ENCODE measurements at places on chromosomes 2 and 18.
A peak's percentile ranks its signal among the peaks of the same experiment; 100 is the strongest.

DNA sequence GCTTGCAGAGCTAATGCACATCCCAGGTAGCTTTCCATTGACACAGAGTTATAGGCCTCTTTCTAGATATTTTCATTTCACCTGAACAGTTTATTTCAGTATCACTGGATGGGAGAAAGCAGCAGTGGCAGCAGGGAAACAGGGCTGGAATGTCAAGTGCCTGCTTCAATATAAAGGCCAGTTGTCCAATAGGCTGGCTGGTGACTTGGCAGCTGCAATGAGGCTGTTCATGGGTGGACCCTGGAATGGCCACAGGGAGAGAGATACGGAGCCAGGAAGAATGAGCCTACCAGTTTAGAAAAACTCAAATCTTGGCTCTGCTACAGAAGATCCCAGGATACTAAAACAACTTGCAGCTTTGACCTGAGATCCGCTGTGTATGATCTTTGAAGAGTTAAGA, 185.0 kb downstream of the BCL11A start:
- no peak for DNase-seq

- no peak for DNase-seq
These were observed 42.1 kb downstream of the CALCRL start for GRCh38 chr2:187405921-187406320.

DNA sequence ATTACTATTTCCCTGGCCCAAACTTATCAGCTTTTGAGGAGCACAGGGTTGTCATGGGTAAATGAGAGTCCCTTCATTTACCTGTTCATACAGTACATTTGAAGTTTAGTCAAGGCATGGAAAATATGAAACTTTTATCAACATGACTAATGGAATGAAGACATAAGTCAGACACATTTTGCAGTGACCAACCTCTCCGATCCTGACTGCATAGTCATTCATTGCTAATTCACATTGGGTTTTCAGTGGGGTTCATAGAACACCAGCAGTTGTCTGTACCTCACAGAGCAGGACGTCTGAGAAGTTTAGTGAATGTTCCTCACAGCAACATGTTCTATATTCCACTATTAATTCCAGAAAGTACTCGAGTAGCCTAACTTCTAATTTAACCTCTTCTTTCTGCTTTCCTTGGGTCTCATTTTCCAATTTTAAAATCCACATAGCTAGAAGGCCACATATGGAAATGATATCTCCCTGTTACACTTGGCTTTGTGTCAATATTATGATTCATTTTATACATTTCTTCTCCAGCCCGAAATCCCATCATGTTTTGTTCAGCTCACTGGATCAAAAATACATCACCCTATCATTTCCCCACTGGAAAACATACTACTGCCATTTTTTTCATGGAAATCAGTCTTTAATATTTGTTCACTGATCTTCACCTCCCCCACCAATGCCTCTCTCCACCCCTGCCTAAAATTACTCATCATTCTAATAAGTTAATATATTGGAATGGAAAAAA, 65.9 kb downstream of the CDH20 start:
- no peak for DNase-seq

- DNase-seq, result no peak
These were observed 25.4 kb downstream of the SH3YL1 start for GRCh38 chr2:238431-238830.

- no peak for DNase-seq
These were observed 14.5 kb upstream of the VWA3B start for GRCh38 chr2:98072442-98072841.

DNA sequence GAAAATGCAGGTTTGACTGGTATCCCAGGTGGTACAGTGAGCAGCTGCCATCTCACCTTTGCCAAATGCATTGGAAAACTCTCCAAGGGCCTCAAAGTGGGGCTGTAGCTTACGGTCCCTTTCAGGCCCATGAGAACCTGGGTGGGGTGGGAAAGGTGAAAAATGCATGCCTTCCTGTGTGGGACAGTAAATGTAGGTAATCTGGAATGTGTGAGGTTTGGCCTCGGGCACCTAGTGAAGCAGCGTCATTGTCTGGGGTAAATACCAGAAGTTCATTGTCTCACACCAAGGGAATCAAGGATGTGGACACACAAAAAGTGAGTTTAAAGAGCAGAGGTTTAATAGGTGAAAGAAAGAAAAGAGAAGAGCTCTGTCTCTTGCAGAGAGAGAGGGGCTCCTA, 36.6 kb downstream of the TIMM21 start:
- no peak for DNase-seq

- DNase-seq, result no peak
These were observed 114.9 kb downstream of the PMS1 start for GRCh38 chr2:189899101-189899500.

DNA sequence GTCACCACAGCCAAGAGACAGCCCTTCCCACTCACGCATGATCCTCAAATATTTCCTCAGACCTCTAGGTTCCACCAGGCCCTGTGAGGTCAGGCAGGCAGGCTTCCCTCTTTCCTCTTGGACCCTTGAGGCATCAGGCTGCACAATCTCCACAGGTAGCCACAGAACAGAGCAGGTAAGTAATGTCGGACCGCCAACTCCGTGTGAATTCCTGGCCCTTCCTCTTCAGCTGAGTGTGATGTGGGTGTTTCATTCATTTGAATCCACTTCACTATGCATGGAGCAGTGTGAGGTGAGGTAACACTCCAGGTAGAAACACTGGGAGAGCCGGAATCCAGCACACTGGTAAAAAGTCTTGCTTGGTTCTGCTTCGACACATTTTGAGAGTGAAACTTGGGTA, 44.0 kb downstream of the MRPL35 start:
- DNase-seq, result no peak

- DNase-seq, result no peak
These were observed 178.7 kb downstream of the ZNF385B start for GRCh38 chr2:179682756-179683155.

- no peak for DNase-seq
These were observed 119.5 kb downstream of the LIPG start for GRCh38 chr18:49681387-49681786.

- peak; percentile 54 for DNase-seq
These were observed 382.3 kb upstream of the CRIM1 start for GRCh38 chr2:35973132-35973736.

DNA sequence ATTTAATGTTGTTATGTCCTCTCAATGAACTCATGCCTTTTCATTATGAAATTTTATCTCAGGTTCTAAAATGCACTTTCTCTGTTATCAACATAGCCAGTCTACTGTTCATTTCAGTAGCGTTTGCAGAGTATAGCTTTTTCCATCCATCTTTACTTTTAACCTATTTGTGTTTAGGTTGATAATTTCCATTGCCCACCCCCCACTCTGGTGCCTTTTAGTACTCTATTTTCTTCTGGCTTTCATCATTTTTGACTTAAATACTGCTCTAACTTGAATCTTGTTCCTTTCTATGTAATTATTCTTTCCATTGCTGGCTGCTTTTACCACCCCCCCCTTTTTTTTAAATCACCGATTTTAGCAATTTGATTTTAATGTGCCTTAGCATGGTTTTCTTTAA, 585.0 kb upstream of the LRATD1 start:
- no peak for DNase-seq

DNA sequence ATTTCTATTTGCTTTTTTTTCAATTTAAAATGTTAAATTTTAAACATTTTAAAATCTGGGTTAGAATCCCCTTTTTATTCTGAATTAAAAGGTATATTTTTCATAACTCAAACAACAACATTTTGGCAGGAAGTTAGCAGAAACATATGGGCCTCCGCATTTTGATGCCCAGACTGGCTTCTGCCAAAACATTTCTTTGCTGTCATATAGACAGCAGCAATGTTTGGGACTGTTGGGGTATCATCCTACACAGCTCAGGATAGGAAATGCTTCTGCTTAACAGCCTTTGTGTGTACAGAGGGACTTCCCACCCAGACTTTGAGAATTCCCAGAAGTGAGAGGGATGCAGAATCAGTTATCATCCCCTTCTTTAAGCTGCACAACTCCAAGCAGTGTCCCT, 155.4 kb upstream of the PARD3B start:
- no peak for DNase-seq

GRCh38 chr2:191010887-191011885, 2.8 kb downstream of the STAT1 start:
- DNase-seq, result no peak

DNA sequence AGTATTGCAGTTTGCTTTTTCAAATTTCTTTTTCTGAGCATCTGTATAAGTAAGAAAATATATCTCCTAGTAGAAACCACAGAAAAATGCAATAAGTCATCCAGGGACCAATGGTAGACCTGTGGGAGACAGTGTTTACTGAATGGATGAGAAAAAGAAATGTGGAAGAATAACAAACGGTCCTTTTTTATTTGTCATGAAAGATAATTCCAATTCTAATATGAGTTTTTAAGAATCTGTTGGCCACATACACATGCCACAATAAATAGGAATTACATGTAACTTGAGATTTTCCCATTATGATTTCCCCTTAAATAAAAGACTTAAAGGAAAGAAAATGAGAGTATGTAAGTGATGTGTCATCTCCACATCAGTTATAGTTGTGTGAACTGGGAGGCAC, 107.7 kb upstream of the RAB27B start:
- DNase-seq, result no peak

All from Kasumi-1 (cell line).